ENCODE measurements at places on chromosomes 1 and 21. TPM values are rescaled to one million over a fixed set of nuclear protein-coding genes. Genes with fewer than 3 reads are reported as not detected.

The C1QB gene
- total RNA-seq, result not detected

The PTPN22 gene
- total RNA-seq, result 45.2 TPM

The LIPI gene
- total RNA-seq, result not detected

The MROH7 gene
- total RNA-seq, result not detected

The KCNAB2 gene
- total RNA-seq, result 196 TPM

The OR2T35 gene
- not detected for total RNA-seq

The VWA5B1 gene
- total RNA-seq, result not detected

GRCh38 chr1:243554686-243555085, 295.4 kb downstream of the AKT3 start:
- peaks cover 13% of the 10 kb centered on the region for H3K36me3 ChIP-seq
- no peak overlapping the region for H3K4me3 ChIP-seq
- no peak overlapping the region for H3K27ac ChIP-seq

- DNase-seq, result peak; percentile 31
- no peak overlapping the region for H3K4me3 ChIP-seq
- no peak overlapping the region for H3K27ac ChIP-seq
- H3K27me3 ChIP-seq, result peaks cover 5% of the 10 kb centered on the region
- peaks cover 15% of the 10 kb centered on the region for H3K4me1 ChIP-seq
Observed at GRCh38 chr1:25106352-25106751, 126.0 kb downstream of the SYF2 start.

- H3K4me1 ChIP-seq, result peaks cover 11% of the 10 kb centered on the region
- no peak for DNase-seq
- no peaks in the 10 kb centered on the region for H3K27me3 ChIP-seq
- peaks cover 5% of the 10 kb centered on the region for H3K36me3 ChIP-seq
- H3K4me3 ChIP-seq, result no peak overlapping the region
Observed at GRCh38 chr1:168312718-168313604, 32.3 kb downstream of the TBX19 start.

DNA sequence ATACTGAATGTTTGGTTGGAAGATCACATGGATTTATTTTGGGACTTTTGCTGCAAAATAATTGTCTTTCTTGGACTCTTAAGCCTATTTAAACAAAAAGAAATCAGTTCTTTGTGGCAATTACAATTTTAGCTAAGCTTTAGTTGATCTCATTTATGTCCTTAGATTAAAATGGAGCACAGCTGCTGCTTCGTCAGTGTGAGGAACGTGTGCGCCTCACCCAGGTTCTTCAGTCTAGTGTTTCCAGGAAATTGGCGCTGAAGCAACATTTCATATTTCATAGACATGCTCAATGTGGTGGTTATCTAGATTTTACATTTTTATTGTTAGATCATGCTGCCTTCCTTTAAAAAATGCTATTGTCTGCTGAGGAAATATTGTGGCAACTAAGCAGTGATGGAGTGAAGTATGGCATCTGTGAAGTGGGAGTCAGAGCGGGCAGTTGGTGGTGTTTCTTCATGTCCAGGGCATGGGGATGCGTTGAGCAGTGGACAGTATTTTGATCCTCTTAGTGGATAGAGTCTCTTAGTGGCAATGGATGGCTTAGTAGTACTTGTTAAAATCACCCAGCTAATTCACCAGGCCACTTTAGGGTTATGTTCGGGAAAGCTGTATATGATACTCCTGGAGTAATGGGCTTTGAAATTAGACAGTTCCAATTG, 5.6 kb downstream of the DDI2 start:
- peaks cover 22% of the 10 kb centered on the region for H3K36me3 ChIP-seq
- H3K27ac ChIP-seq, result peak overlapping the region; percentile 13
- no peak for DNase-seq
- peaks cover 62% of the 10 kb centered on the region for H3K4me1 ChIP-seq

GRCh38 chr1:85149805-85150204, 51.0 kb downstream of the SYDE2 start:
- H3K4me1 ChIP-seq, result peaks cover 13% of the 10 kb centered on the region
- no peak overlapping the region for H3K27ac ChIP-seq
- H3K36me3 ChIP-seq, result no peaks in the 10 kb centered on the region
- peaks cover 2% of the 10 kb centered on the region for H3K27me3 ChIP-seq
- no peak overlapping the region for H3K4me3 ChIP-seq
- DNase-seq, result no peak

DNA sequence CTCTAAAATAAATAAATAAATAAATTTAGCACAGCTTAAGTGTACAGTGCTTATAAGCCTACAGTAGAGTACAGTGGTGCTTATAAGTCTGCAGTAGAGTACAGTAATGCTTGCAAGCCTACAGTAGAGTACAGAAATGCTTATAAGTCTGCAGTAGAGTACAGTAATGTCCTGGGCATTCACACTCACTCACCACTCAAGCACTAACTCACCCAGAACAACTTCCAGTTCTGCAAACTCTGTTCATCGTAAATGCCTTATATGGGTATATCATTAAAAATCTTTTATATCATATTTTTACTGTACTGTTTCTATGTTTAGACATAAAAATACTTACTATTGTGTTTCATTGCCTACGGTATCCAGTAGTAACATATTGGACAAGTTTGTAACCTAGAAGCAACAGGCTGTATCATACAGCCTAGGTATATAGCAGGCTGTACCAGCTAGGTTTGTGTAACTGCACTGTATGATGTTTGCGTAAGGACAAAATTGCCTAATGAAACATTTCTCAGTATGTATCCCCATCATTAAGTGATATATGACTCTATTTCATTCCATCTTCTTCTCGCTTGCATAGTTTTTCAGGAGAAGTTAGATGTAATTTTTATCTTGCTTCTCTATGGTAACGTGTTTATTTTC, 14.0 kb upstream of the S100B start:
- no peak for DNase-seq
- peaks cover 24% of the 10 kb centered on the region for H3K4me1 ChIP-seq
- H3K27ac ChIP-seq, result no peak overlapping the region
- no peak overlapping the region for H3K4me3 ChIP-seq

DNA sequence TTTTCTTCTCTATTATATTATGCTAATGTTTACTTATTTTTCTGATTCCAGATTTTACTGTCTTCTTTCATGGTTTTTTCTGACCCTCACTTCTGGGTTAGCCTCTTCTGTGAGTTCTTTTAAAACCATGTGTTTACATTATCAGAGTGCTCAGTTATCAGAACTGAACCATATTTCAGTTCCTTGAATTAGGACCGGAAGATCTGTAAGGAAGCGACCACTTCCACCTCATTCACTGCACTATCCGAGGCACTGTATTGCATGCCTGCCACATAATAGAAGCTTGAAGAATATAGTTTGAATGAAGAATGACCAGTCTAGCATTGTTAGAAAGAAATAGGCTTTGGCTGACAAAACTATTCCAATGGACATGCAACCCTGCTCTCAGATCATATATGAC, 281.0 kb upstream of the DEPDC1 start:
- H3K27me3 ChIP-seq, result no peaks in the 10 kb centered on the region
- no peak overlapping the region for H3K4me3 ChIP-seq
- H3K4me1 ChIP-seq, result no peaks in the 10 kb centered on the region
- no peaks in the 10 kb centered on the region for H3K36me3 ChIP-seq

- H3K4me3 ChIP-seq, result peak within 1 kb of the TSS; percentile 49
- no peaks in the 10 kb centered on the region for H3K36me3 ChIP-seq
- DNase-seq, result peak; percentile 36
- peaks cover 63% of the 10 kb centered on the region for H3K27me3 ChIP-seq
Observed at GRCh38 chr1:111989531-111990025, at the start of gene KCND3. KCND3 (minus strand) TSS chr1:111989668.

DNA sequence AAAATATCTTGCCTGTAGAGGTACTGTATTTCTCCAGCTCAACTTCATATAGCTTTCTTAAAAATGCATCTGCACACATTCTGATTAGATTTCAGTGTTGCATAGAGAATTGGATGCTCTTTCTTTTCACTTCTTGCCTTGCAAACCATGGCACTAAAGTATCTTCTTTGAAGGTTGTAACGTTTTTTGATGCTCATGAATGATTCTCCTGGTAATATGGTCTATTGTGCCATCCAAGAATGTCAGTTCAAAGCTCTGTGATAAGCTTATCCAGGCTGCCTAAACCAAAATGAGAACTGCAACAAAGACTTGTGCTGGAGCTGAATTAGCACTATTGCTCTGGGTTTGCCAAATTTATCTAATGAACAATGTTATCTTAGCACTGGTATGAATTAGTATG, 1.9 kb downstream of the SGIP1 start:
- peaks cover 10% of the 10 kb centered on the region for H3K4me1 ChIP-seq
- no peak overlapping the region for H3K4me3 ChIP-seq

Measured in activated CD4-positive, alpha-beta memory T cell treated with anti-CD3 and anti-CD28 coated beads for 36 hours (primary cell).